Vagina (tissue), 2 donors: ENCODE measurements at places on chromosomes 6 and 20. TPM values are rescaled to one million over a fixed set of nuclear protein-coding genes. Genes with fewer than 3 reads are reported as not detected.
A peak's percentile ranks its signal among the peaks of the same experiment; 100 is the strongest.

Gene CNKSR3
- total RNA-seq, result 7.4 TPM

- peaks cover 66% of the 10 kb centered on the region for H3K4me1 ChIP-seq
- no peaks in the 10 kb centered on the region for H3K27me3 ChIP-seq
These were observed 7.6 kb downstream of the SNX3 start for GRCh38 chr6:108253241-108253640.

DNA sequence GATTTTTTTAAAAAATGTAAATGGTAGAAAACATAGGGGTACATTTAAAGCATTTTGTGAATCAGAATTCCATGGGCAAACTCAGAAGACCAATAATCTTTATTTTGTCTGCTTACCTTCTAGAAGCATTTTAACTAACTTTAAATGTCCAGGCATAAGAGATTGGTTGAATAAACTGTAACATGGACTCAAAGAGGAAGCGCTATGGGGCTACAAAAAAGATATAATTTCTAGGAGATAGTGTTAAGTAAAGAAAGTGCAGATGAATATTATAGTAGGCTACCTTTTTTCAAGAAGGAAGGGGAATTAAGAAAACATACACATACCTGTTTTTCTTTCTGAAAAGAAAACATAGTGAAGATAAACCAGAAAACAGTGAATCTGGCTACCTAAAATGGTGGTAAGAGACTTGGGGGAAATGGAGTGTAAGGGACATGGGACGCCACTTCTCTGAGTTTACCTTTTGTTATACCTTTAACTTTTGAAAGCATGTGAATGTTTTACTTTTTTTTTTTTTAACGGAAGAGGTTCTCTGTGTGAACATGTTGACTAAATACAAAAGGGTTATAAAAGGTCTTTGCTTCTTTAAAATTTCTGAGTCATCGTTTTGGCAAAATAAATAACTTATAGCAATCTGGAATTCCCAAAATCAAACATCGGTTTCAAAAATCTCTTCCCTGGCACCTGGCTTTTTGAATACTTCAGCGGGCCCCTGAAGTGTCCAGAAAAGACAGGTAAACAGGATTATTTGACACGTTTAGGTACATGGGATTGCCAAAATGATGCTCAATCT is 133.4 kb downstream of the OR2B2 start:
- H3K27me3 ChIP-seq, result no peaks in the 10 kb centered on the region
- no peak for DNase-seq
- H3K27ac ChIP-seq, result no peak overlapping the region
- no peaks in the 10 kb centered on the region for H3K4me1 ChIP-seq
- no peak overlapping the region for H3K4me3 ChIP-seq

DNA sequence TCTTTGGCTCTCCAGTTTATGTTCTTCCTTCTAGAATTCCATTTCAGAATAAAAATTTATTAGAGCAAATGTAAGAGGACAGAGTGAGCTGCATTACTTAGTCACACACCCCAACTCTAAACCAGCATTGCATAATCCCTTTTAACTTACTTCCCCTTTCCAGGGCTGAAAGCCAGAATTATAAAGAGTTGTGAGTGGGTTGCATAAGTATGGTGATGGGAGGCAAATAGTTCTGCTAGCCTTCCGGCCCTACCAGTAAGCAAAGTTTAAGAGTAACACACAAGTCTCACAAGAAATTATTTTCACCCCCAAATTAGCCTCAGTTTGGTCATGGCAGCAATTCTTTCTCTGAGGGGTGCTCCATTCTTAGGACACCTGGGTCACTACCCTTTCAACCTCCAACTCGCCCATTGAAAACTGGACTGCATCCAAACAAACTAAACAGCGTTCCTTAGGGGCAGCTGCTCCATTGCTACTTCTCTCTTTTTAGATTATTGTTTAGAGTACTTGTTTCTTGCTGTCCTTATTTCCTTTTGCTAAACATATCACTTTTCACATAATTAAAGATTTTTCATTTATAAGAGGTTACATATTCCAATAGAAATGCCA is 1.6 kb downstream of the KIAA0408 start:
- no peaks in the 10 kb centered on the region for H3K36me3 ChIP-seq
- peak overlapping the region; percentile 31 for H3K4me3 ChIP-seq
- H3K27ac ChIP-seq, result peak overlapping the region; percentile 64
- H3K4me1 ChIP-seq, result peaks cover 29% of the 10 kb centered on the region
- no peak for DNase-seq
